Fibroblast of mammary gland (primary cell): ENCODE measurements at places on chromosomes 5 and 9.

GRCh38 chr5:80134876-80135275 is 99.7 kb downstream of the THBS4 start:
- DNase-seq: no peak

- DNase-seq: no peak
Observed at GRCh38 chr9:68966496-68966944, 47.4 kb downstream of the PRKACG start.

GRCh38 chr5:63127054-63127453 is 548.4 kb downstream of the LRRC70 start:
- peak; percentile 53 for DNase-seq

- no peak for DNase-seq
Observed at GRCh38 chr5:138955013-138955660, 80.0 kb upstream of the LRRTM2 start.

DNA sequence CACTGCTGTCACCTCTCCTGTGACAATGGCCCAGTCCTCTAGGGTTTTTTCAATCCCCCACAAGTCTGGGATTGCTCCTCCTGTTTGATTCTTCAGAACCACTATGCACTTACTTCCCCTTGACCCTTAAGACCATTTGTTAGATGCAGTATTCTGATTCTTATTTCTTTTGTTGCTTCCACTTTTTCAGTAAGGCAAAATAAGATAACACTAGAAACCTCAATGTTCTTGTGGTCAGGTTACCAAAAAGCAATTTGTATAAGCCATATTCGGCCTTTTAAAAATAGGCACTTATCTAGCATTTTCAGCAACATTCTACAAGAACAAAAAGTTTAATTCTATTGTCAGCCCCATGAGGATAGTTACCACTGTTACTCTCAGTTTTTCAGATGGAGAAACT is 220.0 kb downstream of the KDM4C start:
- no peak for DNase-seq

GRCh38 chr9:137302449-137303150 is 529 bp upstream of the NRARP start:
- DNase-seq: no peak

GRCh38 chr5:51902512-51902911 is 519.3 kb downstream of the ISL1 start:
- no peak for DNase-seq

- DNase-seq: no peak
Observed at GRCh38 chr5:132370181-132370970, 866 bp downstream of the SLC22A5 start.

GRCh38 chr5:128782446-128782845 is 182.8 kb upstream of the SLC27A6 start:
- DNase-seq: peak; percentile 87

DNA sequence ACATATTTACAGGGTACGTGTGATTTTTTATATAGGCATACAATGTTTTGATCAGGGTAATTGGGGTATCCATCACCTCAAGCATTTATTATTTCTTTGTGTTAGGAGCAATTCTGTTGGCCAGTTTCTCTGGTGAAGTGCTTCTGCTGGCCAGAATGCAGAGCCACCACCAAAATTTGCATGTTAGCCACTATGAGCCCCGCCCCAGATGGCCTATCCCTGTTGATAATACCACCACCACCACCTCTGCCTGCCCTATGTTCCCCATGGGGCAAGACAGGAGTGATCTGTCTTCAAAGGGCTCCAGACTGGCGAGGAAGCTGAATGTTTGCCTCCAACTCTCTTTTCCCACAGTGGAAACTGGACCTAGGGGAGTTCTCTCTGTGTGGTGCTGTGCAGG is 26.0 kb upstream of the JAK2 start:
- no peak for DNase-seq

GRCh38 chr5:136819526-136820302 is 454.4 kb upstream of the TRPC7 start:
- peak; percentile 49 for DNase-seq

- no peak for DNase-seq
Observed at GRCh38 chr5:71976449-71976848, 130.8 kb upstream of the MAP1B start.

DNA sequence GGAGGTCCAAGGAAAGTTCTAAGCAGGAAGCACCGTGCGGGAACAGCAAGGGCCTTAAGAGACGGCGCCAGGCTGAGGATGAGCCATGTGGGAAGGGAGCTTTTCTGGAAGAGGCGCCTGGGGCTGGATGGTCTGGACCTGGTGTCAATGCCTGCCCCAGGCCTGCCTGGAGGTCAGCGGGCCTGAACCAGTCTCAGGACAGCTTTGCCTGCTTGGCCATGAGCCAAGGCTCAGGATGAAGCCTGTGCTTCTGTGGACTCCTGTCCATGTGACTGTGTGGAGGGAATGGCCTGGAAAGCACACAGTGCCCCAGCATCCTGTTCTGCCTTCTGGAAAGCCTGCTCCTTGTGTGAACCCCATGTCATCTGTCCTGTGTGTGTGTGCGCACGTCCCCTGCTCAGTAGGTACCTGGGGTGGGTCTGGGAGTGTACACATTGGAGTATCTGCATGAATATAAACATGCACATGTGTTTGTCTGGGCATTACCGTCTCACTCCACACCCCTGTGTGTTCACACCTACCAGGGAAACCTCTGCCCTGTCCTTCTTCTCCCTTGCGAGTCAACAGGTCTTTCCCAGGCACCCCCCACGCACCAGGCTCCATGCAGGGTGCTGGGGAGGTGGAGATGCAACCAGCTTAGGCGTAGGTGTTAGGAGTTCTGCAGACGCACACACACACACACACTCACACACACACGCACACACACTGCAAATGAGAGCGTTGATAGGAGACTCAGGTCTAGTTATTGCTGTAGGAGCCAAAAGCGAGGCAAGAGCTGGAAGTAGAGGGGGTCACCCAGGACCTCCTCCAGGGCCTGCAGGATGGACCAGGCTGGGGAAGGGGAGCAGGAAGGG is 24.8 kb downstream of the DAB2IP start:
- no peak for DNase-seq

GRCh38 chr5:141914199-141914743 is 9.4 kb upstream of the DELE1 start:
- no peak for DNase-seq

- DNase-seq: no peak
Observed at GRCh38 chr5:132060501-132061161, at the start of gene IL3. TSS of gene IL3 (plus strand) at chr5:132060655. CDS start at chr5:132060707, 52 bp downstream.

DNA sequence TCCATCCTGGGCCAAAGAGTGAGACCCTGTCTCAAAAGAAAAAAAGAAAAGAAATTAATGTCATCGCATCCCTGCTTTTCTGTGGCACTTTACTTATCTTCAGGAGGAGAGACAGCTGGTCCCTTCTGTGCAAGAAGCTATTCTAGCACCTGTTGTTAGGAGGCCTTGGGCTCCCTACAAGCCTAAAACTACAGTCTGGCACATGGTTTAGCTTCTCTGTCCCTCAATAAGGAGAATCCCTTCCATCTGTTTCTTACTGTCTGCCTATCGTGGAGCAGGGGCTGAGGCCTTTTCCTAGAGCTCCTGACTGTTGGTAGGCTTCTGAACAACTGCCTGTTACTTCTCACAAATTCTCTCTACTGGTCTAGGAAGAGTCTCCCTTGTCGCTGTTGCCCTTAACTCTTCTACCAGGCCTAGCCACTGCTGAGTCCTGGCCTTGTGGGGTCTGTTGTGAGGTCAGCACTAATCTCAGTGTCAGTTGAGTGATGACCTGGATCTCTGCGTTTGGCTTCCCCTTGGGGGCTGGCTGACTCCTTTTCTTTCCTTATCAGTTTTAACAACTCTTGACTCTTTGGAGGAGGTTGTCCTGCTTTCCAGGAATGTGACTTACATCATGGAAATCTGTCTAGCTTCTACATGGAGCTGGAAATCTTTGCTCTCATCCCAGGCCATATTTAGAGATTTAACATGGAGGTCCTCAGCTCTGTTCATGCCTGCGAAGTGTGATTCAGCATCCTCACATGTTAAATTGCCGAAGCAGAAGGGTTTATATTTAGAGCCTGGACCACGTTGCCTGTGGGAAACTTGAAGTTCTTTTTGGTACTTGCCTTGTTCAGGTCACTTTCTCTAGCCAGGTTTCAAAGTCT is 5.7 kb upstream of the GARNL3 start:
- DNase-seq: no peak

DNA sequence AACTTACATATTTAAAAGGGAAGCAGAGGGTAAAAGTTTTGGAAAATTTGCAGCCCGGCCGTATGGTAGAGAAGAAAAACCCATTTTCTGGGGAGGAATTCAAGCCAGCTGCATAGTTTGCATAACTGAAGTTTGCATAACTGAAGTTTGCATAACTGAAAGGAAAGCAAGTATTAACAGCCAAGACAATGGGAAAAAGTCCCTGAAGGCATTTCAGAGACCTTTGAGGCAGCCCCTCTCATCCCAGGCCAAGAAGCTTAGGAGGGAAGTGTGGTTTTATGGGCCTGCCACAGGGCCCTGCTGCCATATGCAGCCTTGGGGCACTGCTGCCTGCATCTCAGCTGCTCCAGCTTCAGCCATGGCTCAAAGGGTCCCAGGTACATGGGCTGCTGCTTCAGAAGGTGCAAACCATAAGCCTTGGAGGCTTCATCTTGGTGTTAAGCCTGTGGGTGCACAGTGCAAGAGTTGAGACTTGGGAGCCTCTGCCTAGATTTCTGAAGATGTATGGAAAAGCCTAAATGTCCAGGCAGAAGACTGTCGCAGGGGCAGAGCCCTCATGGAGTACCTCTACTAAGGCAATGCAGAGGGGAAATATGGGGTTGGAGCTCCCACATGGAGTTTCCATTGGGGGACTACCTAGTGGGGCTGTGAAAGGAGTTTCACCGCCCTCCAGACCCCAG is 36.9 kb upstream of the CXCL14 start:
- DNase-seq: no peak

GRCh38 chr9:32565967-32566366 is 7.0 kb downstream of the NDUFB6 start:
- DNase-seq: no peak

GRCh38 chr5:180400416-180400815 is 47.3 kb upstream of the GFPT2 start:
- no peak for DNase-seq

GRCh38 chr5:117604845-117605244 is 1030.2 kb upstream of the SEMA6A start:
- no peak for DNase-seq

DNA sequence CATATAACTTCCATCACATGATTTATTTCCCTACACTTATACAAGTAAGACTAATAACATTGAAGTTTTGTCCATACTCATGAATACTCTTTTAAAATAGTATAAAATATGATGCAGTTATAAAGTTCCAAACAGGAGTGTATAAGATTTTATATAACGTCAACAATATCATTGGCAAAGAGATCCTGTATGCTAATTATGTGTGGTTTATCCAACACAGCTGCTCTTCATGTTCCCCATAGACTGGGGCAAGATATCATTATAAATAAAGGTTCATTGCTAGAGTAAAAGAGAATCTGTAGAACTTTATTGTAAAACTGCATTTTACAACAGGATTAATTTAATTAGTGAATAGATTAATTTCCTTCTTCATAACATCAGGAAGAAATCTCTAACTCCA is 16.9 kb downstream of the CDH9 start:
- no peak for DNase-seq
